ENCODE measurements at places on chromosomes 6 and 20. TPM values are rescaled to one million over a fixed set of nuclear protein-coding genes. Genes with fewer than 3 reads are reported as not detected.

DNA sequence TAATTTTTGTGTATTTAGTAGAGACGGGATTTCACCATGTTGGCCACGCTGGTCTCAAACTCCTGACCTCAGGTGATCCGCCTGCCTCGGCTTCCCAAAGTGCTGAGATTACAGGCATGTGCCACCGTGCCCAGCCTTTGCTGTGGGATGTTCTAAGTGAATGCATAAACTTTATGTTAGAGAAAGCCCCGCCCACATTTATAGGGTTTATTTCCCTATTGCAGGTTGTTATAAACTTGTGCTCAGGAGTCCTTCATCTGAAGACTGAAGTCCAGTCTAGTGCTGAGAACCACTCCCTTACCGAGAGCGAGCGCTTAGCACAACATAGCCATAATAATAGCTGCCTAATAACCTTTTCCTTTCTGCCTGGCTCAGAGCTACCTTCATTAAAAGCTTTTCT is 75.4 kb upstream of the ZNF217 start:
- DNase-seq, result no peak

GRCh38 chr20:347640-348484 is 951 bp downstream of the NRSN2 start:
- DNase-seq, result peak; percentile 88

DNA sequence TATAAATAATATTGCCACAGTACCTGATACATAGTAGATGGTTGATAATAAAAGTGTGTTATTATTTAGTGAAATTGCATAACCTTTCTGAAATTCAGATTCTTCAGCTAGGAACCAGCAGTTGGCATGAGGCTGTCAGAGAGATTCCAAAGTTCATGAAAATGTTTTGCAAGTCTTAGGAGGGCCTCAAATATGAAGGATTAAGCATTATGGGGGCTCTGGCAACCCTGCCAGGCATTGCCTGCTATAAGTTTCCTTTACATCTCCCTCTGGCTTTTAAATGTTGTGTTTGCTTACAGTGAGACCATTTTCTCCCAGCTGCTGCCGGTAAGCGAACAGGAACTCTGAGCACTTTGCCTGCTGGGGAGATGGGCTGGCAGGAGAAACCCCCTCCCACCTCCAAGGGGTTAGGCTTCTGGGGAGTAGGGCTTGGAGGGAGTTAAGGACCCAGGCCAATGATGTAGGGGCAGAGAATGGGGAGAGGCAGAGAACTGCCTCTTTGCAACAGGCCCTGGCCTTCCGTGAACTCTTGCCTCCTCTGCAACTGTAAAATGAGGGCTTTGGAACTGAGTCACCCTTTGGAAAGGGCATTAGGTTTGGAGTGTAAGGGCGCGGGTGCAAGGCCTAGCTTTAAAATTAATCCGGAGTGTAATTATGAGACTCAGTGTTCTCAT is 33.2 kb upstream of the KIF3B start:
- DNase-seq, result no peak

Gene PTCHD4
- total RNA-seq, result 0.95 TPM

Gene FOXA2
- total RNA-seq, result not detected
